ENCODE measurements at places on chromosomes 4 and X.

DNA sequence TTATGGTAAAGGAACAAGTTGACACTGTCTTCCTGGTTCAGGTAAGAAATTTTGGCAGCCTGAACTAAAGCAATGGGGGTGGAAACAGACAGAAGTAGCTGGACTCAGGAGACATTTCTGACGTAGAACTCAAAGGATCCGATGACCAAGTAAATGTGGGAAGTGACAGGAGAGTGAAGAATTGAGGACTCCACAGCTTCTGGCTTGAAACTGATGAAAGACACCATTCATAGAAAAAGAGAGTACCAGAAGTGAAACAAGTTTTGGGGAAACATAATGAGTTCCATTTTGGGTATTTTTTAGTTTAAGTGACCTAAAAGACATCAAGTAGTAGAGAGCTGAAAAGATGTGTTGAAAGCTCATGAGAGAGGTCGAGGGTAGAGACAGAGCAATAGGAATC, 5.7 kb downstream of the FAM120C start:
- no peak for DNase-seq

GRCh38 chr4:100340512-100341485, 150.5 kb upstream of the DDIT4L start:
- DNase-seq = peak; percentile 10

- DNase-seq = no peak
These were observed 288.3 kb downstream of the CHIC1 start for GRCh38 chrX:73851014-73852009.

DNA sequence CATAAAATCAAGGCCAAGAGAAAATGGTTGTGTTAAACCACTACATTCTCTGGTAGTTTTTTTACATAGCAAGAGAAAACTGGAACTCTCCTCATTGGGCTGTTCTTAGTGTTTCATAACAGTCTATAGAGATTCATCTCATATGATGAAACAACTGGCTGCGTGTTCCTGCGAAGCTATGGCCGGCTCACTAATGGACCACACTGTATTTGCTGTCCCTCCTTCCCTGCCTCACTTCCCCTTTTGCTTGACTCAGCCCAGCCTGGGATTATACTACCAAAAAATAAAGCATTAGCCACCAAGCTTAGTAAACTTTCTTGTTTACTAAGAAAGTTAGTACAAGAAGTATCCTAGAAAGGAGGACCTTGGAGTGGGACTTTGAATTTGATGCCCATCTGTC, 31.6 kb upstream of the LSM6 start:
- no peak for DNase-seq

DNA sequence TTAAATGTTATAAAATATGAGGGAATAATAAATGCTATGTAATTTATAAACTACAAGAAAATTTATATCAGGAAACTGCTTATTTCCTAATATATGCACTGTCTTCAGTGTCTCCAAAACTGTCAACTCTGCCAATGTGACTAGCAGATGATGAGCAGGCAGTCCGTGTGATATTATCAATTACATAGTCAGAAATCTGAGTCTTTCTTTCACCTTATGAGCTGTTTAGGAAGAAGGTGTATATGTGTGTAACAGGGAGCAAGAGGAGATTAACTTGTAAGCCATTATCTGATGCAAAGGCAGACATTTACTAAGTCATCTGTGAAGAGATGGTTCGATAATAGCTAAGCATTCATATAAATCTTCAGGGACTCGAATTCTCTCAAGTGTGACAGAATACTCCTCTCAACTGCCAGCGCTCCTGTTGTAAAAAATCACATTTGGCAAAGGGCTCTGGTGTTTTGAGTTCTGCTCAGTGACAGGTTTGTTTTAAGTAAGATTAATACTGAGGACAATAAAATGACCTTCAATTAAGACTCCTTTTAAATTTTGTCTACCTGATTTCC, 79.7 kb downstream of the SNCA start:
- no peak for DNase-seq

DNA sequence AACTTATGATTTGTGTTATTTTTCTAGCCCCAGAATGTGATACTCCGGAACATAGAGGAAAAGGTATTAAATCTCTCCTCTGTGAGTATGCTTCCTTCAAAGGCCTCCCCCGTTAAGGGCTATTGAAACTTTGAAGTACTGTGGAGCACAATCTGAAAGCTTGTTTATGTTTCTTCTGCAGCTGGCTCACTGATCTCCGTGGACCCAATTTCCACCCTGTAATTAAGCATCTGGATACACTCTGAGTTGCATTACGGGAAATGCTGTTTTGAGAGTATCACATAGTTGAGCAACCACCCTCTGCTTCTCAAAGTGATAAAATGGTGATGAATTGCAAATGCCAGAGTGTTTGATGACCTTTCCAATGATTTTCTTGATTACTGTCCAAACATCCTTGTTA, 296.8 kb upstream of the PABPC5 start:
- no peak for DNase-seq

DNA sequence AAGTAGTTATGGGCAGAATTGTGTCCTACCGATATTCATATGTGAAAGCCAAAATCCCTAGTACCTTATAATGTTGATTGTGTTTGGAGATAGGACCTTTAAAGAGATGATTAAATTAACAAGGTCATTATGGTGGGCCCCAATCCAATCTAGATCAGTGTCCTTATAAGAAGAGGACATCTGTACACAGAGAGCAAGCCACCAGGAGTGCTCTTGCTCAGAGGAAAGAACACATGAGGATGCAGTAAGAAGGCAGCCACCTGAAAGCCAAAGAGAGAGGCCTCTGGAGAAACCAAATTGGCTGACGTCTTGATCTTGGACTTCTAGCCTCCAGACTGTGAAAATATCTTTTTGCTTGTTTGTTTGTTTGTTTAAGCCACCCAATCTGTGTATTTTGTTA, 1290.8 kb upstream of the PABPC4L start:
- DNase-seq = no peak

- DNase-seq = no peak
These were observed 541.5 kb downstream of the PCDH7 start for GRCh38 chr4:31261632-31262031.

- peak; percentile 66 for DNase-seq
These were observed 52.8 kb upstream of the POU4F2 start for GRCh38 chr4:146585761-146586333.

- peak; percentile 87 for DNase-seq
These were observed 6.8 kb downstream of the HNRNPDL start for GRCh38 chr4:82423245-82424054.

GRCh38 chr4:184156163-184156920, 61.3 kb downstream of the ENPP6 start:
- no peak for DNase-seq

GRCh38 chrX:136048446-136048845, 63.2 kb downstream of the SLC9A6 start:
- no peak for DNase-seq

- peak; percentile 78 for DNase-seq
These were observed 8.1 kb upstream of the TBC1D25 start for GRCh38 chrX:48531358-48531959.

DNA sequence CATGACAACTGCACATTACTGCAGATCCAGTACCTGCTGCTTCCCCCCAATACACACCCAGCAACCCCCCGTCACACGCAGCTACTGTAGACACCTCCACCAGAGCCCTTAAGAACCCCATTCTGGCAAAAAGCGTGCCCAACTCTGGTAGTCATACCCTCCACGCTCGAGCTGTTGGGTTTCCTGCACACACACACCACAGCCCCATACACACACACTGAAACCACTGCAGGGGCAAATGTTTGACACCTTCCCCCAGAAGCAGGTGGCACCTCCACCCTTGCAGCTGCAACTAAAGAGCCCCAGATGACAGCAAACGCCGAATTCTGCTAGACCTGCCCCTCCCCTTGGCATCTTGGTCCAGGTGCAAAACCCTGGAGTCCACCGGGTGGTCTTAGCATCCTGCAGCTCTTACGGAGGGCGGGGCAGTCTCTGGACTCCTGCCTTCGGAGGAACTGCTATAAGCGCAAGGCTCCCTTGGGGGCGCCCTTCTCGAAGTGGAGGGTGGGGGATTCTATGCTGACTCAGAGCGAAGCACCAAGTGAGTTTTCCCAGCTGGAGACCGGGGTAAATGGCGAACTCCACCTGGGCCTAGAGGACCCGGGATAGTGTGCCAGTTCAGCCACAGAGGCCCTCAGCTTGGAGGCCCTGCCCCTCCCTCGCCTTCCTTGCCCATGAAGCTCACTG, 1.5 kb downstream of the FRMPD3 start:
- DNase-seq = peak; percentile 2

GRCh38 chr4:162793004-162793403, 373.7 kb downstream of the NAF1 start:
- no peak for DNase-seq

- DNase-seq = no peak
These were observed 1.0 kb upstream of the MECP2 start for GRCh38 chrX:154098551-154098950.

DNA sequence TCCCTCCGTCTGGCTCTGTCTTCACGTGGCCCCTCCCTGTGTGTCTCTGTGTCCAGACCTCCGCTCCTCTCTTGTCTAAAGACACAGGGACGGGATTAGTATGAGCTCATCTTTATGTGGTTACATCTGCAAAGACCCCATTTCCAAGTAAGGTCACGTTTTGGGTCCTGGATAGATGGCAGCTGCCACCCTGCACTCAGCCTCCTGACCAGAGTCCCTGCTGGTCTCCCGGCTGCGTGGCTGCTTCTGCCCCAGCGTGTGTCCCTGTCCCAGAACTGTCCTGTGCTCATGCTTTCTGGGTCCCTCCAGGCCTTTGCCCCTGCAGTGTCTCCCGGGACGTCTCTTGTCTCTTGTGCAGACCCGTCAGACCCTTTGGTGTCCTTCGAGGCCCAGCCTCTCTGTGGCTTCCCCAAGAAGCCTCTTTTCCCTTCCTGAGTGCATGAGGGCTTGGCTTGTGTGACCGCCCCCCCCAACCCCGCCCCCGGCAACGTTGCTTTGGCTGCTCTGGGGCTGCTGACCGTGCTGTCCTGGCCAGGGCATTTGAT, 107.3 kb downstream of the PSAPL1 start:
- DNase-seq = no peak

- DNase-seq = peak; percentile 44
These were observed 56.7 kb upstream of the ENPP6 start for GRCh38 chr4:184274286-184274951.

- DNase-seq = no peak
These were observed 246.5 kb downstream of the RAPGEF2 start for GRCh38 chr4:159349332-159349731.

GRCh38 chr4:78002260-78002659, 54.9 kb upstream of the FRAS1 start:
- DNase-seq = no peak

GRCh38 chr4:86249074-86249473, 110.8 kb downstream of the MAPK10 start:
- no peak for DNase-seq

GRCh38 chr4:10730019-10730418, 45.5 kb upstream of the CLNK start:
- DNase-seq = no peak

DNA sequence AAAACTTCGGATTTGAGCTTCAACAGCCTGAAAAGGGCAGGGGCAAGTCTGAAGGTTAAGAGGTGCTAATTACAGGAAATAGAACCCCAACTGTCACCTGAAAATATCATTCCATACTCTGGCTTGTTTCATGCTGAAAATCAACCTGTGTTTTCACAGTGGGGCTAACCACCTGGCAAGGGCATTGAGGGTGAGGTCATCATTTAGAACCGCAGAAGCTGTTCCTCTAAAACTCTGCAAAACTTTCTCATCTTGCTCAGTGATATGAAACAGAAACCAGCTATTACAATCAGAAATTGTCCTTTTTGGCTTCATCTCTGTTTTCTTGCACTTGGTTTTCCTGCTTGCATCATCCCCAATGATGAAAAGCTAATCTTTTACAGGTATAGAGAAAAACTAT, 247.6 kb downstream of the DCLK2 start:
- DNase-seq = no peak

DNA sequence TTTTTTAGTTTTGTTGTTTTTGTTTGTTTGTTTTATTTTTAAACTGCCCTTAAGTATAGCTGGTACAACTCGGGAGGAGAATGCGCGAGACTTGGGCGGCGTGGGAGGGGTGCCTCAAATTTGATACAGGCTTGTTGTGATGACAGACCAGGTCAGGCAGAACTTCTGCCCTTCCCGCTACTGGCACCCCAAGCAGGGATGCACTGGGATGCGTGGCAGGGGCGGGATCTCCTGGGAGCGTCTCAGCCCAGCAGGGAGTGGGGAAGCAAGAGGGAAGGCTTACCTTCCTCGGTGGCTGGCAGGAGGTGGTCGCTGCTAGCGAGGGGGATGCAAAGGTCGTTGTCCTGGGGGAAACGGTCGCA, 851 bp downstream of the SFRP2 start:
- no peak for DNase-seq

DNA sequence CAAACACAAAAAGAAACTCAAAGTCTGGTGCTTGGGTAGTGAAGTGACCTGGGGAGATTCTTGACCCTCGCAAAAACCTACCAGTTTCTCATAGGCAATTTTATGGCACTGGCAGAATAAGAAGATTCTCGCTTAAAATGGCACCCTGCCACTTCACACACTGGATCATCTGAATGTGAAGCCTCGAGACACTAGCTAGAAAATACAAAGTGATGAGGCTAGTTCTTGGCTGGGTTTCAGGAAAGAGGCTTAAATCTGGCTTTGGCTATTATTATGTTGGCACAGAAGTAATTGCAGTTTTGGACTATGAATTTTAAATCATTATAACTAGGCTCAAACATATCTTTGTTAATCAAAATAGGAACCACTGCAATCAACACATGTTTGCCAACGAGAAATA, 634.7 kb upstream of the BOD1L1 start:
- no peak for DNase-seq

- no peak for DNase-seq
These were observed 104.7 kb downstream of the GATB start for GRCh38 chr4:151656058-151656457.

- DNase-seq = no peak
These were observed 14.2 kb downstream of the GRPR start for GRCh38 chrX:16137416-16138107.

GRCh38 chr4:92528541-92528940, 224.8 kb downstream of the GRID2 start:
- DNase-seq = no peak

Measured in ELR (cell line).